Uterus (tissue), 4 donors: ENCODE measurements at places on chromosomes 5 and 9.
A peak's percentile ranks its signal among the peaks of the same experiment; 100 is the strongest.

DNA sequence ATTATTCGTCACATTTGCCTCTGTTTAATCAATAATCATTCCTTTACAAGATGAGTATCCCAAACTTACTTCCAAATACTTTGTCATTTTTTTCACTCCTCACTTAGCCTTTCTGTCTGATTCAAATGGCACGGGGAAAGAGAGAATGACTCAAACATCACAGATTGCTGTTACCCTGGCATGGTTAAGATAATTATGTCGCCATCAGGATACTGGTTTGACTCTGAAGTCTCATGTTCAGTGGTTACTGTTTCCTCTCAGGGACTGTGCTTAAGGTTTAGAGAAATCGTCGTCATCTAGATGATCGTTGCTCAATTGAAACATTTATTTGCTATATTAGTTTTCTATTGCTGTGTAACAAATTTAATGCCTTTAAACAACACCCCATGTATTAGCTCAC, 45.2 kb upstream of the RAD23B start:
- no peak for DNase-seq
- H3K4me1 ChIP-seq, result no peaks in the 10 kb centered on the region
- no peaks in the 10 kb centered on the region for H3K36me3 ChIP-seq
- H3K4me3 ChIP-seq, result no peak overlapping the region
- H3K27me3 ChIP-seq, result no peaks in the 10 kb centered on the region

GRCh38 chr5:32679218-32679617, 31.9 kb upstream of the NPR3 start:
- no peaks in the 10 kb centered on the region for H3K27me3 ChIP-seq
- H3K4me1 ChIP-seq, result no peaks in the 10 kb centered on the region
- H3K36me3 ChIP-seq, result no peaks in the 10 kb centered on the region
- no peak overlapping the region for H3K4me3 ChIP-seq

GRCh38 chr9:110605565-110605964, 26.0 kb upstream of the SVEP1 start:
- H3K4me1 ChIP-seq, result no peaks in the 10 kb centered on the region
- H3K27me3 ChIP-seq, result no peaks in the 10 kb centered on the region
- H3K27ac ChIP-seq, result no peak overlapping the region
- H3K36me3 ChIP-seq, result no peaks in the 10 kb centered on the region
- no peak for DNase-seq
- H3K4me3 ChIP-seq, result no peak overlapping the region

GRCh38 chr9:116639251-116639741, 47.8 kb upstream of the TRIM32 start:
- no peaks in the 10 kb centered on the region for H3K4me1 ChIP-seq
- H3K27me3 ChIP-seq, result no peaks in the 10 kb centered on the region
- H3K27ac ChIP-seq, result peak overlapping the region; percentile 56
- H3K36me3 ChIP-seq, result no peaks in the 10 kb centered on the region

- no peak overlapping the region for H3K27ac ChIP-seq
- H3K27me3 ChIP-seq, result no peaks in the 10 kb centered on the region
- H3K4me3 ChIP-seq, result no peak overlapping the region
- peaks cover 4% of the 10 kb centered on the region for H3K4me1 ChIP-seq
- H3K36me3 ChIP-seq, result no peaks in the 10 kb centered on the region
- DNase-seq, result no peak
Observed at GRCh38 chr9:1086517-1086916, 36.4 kb downstream of the DMRT2 start.

GRCh38 chr5:38548064-38548759, 8.2 kb downstream of the LIFR start:
- no peak for DNase-seq
- no peaks in the 10 kb centered on the region for H3K27me3 ChIP-seq
- H3K4me1 ChIP-seq, result no peaks in the 10 kb centered on the region
- H3K36me3 ChIP-seq, result no peaks in the 10 kb centered on the region
- H3K27ac ChIP-seq, result peak overlapping the region; percentile 11

- DNase-seq, result no peak
- no peaks in the 10 kb centered on the region for H3K4me1 ChIP-seq
- no peak overlapping the region for H3K27ac ChIP-seq
- no peaks in the 10 kb centered on the region for H3K27me3 ChIP-seq
- no peaks in the 10 kb centered on the region for H3K36me3 ChIP-seq
Observed at GRCh38 chr5:90878549-90879196, 320.1 kb downstream of the ADGRV1 start.

GRCh38 chr5:154626876-154627557, 128.2 kb upstream of the LARP1 start:
- H3K27ac ChIP-seq, result no peak overlapping the region
- no peak overlapping the region for H3K4me3 ChIP-seq
- DNase-seq, result no peak
- H3K4me1 ChIP-seq, result no peaks in the 10 kb centered on the region
- no peaks in the 10 kb centered on the region for H3K27me3 ChIP-seq

GRCh38 chr9:116837018-116837989, 150.2 kb downstream of the TRIM32 start:
- no peak overlapping the region for H3K4me3 ChIP-seq
- no peaks in the 10 kb centered on the region for H3K27me3 ChIP-seq
- H3K36me3 ChIP-seq, result no peaks in the 10 kb centered on the region
- no peak for DNase-seq
- no peaks in the 10 kb centered on the region for H3K4me1 ChIP-seq

GRCh38 chr5:116231288-116231687, 146.5 kb downstream of the COMMD10 start:
- DNase-seq, result no peak
- no peaks in the 10 kb centered on the region for H3K36me3 ChIP-seq
- no peaks in the 10 kb centered on the region for H3K4me1 ChIP-seq

DNA sequence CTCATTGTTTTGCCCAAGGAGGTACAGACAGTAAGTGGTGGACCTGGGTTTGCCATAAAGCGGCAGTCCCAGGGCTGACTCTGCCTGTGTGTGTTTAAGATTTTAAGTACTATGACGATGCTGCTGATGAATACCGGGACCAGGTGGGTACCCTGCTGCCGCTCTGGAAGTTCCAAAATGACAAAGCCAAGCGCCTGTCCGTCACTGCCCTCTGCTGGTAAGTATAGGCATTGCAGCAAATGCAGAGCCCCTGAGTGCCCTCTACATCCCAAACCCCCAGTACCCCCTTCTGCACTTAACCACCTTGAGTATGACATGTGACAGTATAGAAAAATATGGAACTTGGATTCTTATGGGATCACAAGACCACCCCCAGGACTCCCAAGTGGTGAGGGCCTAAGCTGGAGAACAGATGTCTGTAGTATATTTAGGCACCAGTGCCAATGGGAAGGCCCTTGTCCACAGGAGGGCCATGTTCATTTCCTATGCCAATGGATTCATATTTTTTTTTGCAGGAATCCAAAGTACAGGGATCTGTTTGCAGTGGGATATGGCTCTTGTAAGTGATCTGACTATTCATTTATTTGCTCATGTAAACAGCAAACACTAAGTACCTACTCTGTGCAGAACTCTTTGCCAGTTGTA, 22.0 kb downstream of the ENHO start:
- no peaks in the 10 kb centered on the region for H3K4me1 ChIP-seq
- H3K36me3 ChIP-seq, result no peaks in the 10 kb centered on the region
- no peak overlapping the region for H3K27ac ChIP-seq
- H3K27me3 ChIP-seq, result no peaks in the 10 kb centered on the region

GRCh38 chr9:8751406-8751930, 951.9 kb upstream of the DMAC1 start:
- H3K4me1 ChIP-seq, result no peaks in the 10 kb centered on the region
- H3K4me3 ChIP-seq, result no peak overlapping the region
- H3K36me3 ChIP-seq, result no peaks in the 10 kb centered on the region
- no peak overlapping the region for H3K27ac ChIP-seq

DNA sequence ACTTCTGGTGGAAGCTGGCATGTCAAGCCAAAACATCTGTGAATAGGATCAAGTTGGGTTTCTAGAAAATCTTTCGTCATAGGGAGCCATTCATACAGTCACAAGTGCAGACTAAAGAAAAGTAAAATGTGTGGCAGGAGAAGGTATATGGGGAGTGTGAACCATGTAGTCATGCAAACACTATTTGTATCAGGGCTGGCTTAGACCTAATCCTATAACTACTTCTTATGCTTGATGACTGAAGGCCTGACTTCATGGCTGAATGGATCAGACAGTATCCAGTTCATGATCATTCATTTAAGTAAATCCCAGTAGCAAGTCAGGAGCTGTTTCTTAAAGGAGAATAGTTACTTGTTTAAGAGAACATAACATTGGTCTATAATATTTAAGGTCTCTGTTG, 63.8 kb upstream of the DAPK1 start:
- no peaks in the 10 kb centered on the region for H3K27me3 ChIP-seq
- H3K36me3 ChIP-seq, result no peaks in the 10 kb centered on the region
- DNase-seq, result no peak
- no peaks in the 10 kb centered on the region for H3K4me1 ChIP-seq
- no peak overlapping the region for H3K4me3 ChIP-seq

DNA sequence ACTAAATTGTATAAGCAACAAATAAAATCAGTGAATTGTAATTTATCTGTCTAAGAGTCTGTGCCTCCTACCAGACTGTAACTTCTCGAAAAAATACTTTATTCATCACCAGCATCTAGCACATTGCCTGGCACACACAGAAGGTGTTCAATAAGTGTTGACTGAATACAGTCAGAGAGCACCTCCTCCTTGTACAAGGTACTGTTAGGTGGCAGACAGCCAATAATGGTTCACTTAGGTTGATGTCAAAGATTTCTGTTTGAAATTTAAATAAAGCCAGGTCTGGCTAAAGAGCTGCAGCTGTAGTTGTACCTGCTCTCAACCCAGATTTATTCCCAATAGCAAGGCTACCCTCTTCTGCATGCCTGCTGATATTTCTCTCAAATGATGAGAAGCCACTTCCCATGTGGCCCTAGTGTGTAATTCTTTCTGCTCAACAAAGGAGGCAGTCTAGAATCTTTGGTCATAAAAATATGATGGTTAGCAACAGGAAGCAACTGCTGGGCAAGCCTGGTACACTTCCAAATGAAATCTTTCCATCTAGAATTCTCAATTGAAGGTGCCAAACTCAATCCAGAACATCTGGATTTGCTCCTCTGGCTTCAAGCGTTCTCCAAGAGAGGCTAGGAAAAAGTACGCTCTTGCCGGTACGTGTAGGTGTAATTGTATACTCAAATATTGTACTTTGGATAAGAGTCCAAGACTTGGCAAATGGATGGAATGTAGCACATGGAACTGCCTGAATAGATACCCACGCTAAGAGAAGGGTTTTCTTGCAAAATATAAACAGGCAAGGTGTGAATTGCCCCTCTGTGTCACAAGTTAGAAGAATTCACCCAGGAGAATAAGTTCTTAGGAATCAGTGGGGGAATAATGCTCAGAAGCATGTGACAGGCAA, 95.6 kb downstream of the NR6A1 start:
- no peaks in the 10 kb centered on the region for H3K4me1 ChIP-seq
- no peaks in the 10 kb centered on the region for H3K27me3 ChIP-seq
- no peak overlapping the region for H3K27ac ChIP-seq
- H3K36me3 ChIP-seq, result no peaks in the 10 kb centered on the region

- no peaks in the 10 kb centered on the region for H3K36me3 ChIP-seq
- no peaks in the 10 kb centered on the region for H3K4me1 ChIP-seq
- H3K27ac ChIP-seq, result no peak overlapping the region
- DNase-seq, result no peak
- no peaks in the 10 kb centered on the region for H3K27me3 ChIP-seq
- no peak overlapping the region for H3K4me3 ChIP-seq
Observed at GRCh38 chr9:36961051-36961450, 73.0 kb downstream of the PAX5 start.

DNA sequence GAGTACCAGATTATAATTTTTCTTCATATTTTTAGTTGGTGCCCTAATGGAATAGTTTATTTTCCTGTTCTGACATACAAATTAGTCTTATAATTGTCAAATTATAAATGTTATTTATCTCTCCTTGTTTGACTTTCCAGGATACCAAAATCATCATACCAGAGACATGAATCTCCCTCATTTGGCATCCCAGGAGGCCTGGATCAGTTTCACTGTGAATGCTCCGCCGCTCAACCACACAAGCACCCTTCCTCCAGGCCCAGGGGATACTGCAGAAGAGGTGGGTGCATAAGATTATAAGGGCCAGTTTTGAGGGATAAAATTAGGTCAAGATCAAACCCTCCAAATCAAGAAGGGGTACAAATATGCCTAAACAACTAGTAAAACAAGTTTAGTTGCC, 1229.3 kb downstream of the CDH12 start:
- H3K27me3 ChIP-seq, result no peaks in the 10 kb centered on the region
- H3K36me3 ChIP-seq, result no peaks in the 10 kb centered on the region
- no peak overlapping the region for H3K27ac ChIP-seq
- H3K4me3 ChIP-seq, result no peak overlapping the region
- DNase-seq, result no peak

DNA sequence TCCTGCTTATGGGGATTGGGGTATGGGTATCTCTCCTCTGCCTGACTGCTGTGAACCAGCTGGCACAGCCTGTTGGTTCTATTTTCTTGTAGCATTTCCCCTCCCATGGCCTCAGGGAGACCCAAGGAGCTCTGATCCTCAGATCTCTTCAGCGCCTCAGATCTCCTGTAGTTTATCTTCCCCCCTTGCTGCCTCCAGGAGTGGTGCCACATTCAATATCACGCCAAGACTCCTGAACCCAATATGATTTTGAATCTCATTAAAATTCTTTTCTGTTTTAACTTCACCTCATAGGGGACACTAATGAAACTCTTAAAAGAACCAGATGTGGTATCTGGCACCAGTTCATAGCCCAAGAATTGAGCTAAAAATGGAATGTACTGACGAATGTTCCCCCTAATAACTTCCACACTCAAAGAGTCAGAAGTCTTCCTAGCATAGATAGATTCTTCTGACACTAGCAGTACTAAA, 59.6 kb upstream of the LIFR start:
- no peak overlapping the region for H3K4me3 ChIP-seq
- no peaks in the 10 kb centered on the region for H3K36me3 ChIP-seq
- H3K4me1 ChIP-seq, result no peaks in the 10 kb centered on the region
- no peak for DNase-seq
- H3K27ac ChIP-seq, result no peak overlapping the region
- H3K27me3 ChIP-seq, result no peaks in the 10 kb centered on the region
